ENCODE measurements at places on chromosomes 1 and 21.

GRCh38 chr21:34195335-34195734, 122.0 kb downstream of the MRPS6 start:
- DNase-seq, result no peak

GRCh38 chr1:64775113-64775512, 30.2 kb downstream of the RAVER2 start:
- no peak for DNase-seq

GRCh38 chr1:115313182-115313581, 24.9 kb downstream of the NGF start:
- no peak for DNase-seq

GRCh38 chr1:207698822-207699483, 52.9 kb upstream of the CD46 start:
- DNase-seq, result peak; percentile 18

- no peak for DNase-seq
Measured at GRCh38 chr1:212607206-212607912, 1.2 kb upstream of the ATF3 start.

GRCh38 chr1:195462646-195463045, 1145.6 kb downstream of the KCNT2 start:
- DNase-seq, result no peak

Measured in stimulated activated CD4-positive, alpha-beta T cell treated with anti-CD3 and anti-CD28 coated beads, Interleukin-15, amount 100 ng/mL, for 48 hours (primary cell).